ENCODE measurements at places on chromosomes 11 and 22.

- DNase-seq, result no peak
These were observed 69.9 kb upstream of the SHANK2 start for GRCh38 chr11:71322192-71322735.

GRCh38 chr22:46289244-46289891 lies 7.3 kb upstream of the GTSE1 start:
- peak; percentile 25 for DNase-seq

DNA sequence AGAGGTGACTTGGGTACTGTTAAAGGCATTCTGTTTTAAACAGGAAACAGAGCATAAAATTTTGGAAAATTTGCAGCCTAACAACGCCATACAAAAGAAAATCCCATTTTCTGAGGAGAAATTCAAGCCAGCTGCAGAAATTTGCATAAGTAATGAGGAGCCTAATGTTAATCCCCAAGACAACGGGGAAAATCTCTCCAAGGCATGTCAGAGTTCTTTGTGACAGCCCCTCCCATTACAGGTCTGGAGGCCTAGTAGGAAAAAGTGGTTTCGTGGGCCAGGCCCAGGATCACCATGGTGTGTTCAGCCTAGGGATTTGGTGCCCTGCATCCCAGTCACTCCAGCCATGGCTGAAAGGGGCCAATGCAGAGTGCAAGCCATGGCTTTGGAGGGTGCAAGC lies 1333.1 kb upstream of the TENM4 start:
- DNase-seq, result no peak

DNA sequence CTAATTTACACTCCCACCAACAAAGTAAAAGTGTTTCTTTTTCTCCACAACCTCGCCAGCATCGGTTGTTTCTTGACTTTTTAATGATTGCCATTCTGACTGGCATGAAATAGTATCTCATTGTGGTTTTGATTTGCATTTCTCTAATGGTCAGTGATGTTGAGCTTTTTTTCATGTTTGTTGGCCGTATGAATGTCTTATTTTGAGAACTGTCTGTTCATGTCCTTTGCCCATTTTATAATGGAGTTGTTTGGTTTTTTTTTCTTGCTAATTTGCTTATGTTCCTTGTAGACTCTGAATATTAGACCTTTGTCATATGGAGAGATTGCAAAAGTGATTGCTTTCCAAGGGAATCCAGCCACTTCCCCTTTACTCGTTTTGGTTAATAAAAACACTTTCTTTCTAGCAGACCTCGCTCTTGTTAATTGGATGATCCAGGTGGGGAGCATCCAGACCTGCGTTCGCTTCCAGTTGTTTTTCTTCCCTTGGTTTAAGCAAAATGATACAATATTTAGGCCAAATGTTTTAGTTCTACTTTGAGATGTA lies 17.1 kb upstream of the APOL4 start:
- DNase-seq, result peak; percentile 16

GRCh38 chr11:111105566-111105965 lies 140.0 kb upstream of the POU2AF2 start:
- DNase-seq, result no peak

- no peak for DNase-seq
These were observed 530.2 kb downstream of the SOX6 start for GRCh38 chr11:15825976-15826650.
